Left forelimb (tissue), 1 donor: ENCODE measurements at places on chromosomes 2 and 18.

- no peak for DNase-seq
These were observed 181.1 kb downstream of the ZRANB3 start for GRCh38 chr2:135349941-135350340.

DNA sequence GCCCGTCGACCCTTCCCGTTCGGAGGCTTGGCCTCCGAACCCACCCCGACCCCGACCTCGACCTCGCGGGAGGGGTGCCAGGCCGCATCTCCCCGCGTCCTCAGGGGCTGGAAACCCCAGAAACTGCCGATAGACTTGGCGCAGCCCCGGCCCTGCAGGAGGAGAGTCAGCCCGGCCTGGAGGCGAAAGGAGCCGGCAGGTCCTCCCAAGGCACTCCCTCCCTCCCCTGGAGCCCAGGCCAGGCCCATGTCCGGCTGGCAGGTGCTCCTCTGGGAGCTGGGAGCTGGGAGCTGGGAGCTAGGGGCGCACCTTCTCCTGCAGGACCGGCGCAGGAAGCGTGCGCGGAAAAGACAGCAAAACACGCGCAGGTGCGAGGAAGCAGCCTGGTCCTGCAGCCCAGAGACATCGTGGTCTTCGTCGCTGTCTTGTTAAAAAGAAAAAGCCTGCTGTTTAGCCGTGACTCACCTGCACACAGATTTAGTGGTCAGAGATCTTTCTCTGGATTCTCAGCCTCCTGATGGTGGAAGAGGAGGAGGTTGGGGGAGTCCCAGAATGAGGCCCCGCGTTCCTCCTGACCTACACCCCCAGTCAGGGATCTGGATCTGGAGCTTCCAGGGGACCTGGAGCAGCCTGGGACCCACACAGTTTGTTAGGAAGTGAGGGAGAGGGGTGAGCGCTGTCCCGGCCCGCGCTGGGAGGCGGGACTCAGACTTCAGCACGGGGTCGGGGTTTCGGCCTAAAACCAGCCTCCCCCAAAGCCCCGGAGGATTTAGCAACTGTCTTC is 660 bp upstream of the MBP start:
- no peak for DNase-seq

DNA sequence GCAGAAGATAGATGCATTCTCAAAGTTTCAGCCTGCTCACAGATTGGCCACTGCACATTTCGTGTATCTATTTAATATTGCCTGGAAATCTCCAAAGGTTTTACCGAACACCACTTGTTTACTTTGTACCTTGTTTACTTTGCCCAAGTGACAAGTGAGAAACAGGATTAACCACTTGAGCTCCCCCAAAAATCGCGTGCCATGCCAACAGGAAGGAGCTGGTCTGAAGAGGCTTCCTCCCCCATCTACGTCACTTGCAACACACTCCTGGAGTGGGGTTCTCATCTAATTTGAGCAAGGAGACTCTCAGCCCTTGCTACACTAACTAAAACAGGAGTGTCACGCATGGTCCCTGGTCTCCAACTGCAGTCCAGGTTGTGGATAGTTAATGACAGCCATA is 212.5 kb upstream of the TMEM200C start:
- no peak for DNase-seq

GRCh38 chr18:43777636-43778304 is 500.5 kb upstream of the SYT4 start:
- no peak for DNase-seq
